ENCODE measurements at places on chromosomes 7 and 10.

DNA sequence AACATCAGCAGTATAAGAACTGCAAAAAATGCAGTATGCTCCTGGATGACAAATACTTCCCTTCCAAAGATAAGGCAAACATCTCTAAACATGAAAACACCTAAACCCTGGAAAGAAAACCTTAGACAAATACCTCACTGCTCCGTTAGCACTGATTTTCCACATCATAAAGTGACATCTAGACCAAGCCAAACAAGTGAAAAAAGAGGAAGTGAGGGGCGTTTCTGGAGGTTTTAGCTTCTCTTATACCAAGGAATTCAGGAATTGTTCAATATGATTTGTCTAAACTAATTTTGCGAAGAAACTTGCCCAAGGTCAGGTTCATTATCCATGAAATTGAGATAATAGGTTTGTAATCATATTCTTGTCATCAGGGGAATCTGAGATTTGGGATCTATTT is 279.7 kb downstream of the ADRA2A start:
- no peak for DNase-seq

DNA sequence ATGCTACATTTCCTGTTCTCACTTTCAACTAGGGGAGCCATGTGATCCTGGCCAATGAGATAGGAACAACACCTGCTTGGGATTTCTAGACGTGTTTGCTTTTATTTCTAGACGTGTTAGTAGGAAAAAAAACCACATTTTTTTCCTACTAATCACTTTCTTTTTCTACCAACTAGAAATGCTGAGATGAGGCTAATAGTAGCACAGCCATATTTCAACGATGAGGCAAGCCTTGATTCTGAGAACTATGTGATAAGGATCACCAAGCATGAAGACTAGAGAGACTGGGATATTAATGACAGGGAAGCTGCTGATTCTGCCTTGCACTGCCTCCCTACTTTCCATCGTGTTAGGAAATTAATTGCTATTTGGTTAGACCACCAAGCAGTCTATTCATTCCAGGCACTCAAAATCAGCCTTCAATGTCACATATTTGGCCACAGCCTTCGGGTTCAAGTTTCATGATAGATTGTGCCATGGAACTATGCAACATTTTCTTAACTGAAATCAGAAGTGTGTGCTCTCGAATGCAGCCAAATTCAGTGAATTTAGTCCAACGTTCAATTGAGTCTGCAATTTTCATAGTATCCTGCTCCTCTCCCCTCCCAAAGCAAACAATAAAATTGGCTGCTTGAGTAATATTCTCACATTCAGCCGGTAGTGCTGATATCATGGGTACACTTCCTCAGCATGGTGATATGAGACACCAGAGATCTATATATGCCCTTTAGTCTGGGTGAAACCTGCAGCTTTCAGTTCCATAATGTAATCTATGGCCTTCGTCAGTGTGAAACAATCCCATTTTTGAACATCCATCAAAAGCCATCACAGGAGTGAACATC is 98.1 kb downstream of the GPR37 start:
- no peak for DNase-seq

DNA sequence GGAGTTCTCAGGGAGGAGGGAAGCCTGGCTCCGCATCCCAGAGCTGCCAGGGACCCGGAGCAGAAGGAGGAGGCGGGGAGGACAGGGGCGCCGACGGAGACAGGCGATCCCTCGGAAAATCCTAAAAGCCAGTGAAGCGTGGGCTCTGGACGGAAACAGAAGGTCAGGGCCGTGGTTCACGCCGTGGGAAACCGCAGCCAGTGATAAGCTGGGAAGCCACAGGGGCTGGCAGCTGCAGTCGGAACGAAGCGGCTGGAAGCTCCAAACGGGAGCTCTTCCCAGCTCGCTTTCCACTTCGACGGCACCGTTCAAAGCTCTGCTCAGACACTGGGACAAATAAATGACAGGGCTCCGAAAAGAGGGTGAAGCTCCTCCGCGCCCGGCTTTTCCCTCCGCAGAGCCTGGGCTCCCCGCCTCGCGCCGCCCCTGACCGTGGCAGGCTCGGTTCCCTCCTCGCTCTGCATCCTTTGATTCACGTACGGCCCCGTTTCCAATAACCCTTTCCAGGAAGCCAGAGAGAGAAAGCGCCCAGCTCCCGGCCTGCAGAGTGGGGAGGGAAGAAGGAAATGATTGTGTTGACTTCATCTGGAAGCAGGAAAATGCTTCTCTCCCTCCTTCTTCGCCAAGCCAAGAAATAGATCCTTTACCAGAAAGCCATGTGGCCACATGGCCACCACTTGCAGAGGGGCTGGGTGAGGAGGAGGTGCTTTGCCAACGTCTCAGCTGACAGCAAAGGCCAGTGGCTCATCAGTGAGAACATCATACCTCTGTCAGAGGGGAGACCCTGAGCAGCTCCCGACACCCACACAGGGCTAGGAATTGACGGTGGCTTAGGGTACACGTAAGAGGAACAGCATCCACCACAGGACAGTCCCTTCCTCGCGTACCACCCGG is 57.4 kb downstream of the ADRB1 start:
- DNase-seq: no peak

DNA sequence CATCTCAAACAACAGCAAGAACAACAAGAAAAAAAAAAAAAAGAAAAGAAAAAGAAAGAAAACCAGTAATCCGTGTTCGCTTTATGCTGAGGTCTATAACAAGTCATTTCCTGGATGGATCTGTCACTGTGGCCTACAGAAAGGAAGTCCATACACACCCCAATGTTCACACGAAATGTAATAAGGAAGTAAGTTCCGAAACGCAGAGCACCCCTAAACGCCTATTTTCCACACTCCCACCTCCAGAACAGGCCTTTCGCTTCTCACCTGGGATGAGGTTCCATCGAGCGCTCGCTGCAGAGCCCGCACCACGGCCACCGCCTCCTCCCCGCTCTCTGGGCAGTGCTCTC is 735 bp downstream of the ZNF394 start:
- DNase-seq: no peak

GRCh38 chr10:5684971-5685763 is 529 bp downstream of the TASOR2 start:
- peak; percentile 84 for DNase-seq

DNA sequence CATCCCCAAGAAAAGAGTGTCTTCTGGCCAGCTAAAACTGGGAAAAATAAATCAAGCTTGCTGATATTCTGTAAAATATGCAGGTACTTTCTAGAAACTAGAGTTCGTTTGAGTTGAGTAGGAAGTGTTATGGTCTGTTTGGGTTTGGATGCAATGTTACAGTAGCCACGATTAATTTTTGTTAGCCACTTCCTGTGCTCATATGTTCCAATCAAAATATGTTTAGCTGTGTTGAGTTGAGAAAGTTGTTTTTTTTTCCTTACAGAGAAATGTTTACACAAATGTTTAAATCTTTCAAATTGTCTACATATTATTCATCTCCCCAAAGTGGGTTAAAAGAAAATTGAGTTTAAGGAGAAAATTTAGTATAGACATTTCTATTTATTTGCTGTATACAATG is 11.3 kb upstream of the LAMB1 start:
- no peak for DNase-seq

DNA sequence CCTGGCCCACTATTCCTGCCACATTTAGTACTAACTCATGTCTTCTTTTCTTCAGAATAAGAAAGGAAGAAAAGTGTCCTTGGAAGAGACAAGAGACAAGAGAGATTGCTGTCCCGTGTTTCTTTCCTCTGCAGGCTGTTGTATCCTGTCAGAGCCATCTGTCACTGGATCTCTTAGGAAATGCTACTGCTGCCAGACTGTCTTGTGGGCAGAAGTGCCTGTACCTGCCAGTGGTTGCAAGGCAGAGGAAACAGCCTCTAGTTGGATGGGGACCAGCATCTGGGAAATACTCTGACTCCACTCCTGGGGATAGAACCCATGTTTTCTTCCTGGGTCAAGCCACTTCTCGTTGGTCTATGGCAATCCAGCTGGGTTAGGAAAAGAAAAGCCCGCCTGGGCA is 16.7 kb upstream of the MAP3K8 start:
- DNase-seq: no peak

GRCh38 chr10:114668375-114669080 is 10.5 kb upstream of the ABLIM1 start:
- no peak for DNase-seq

DNA sequence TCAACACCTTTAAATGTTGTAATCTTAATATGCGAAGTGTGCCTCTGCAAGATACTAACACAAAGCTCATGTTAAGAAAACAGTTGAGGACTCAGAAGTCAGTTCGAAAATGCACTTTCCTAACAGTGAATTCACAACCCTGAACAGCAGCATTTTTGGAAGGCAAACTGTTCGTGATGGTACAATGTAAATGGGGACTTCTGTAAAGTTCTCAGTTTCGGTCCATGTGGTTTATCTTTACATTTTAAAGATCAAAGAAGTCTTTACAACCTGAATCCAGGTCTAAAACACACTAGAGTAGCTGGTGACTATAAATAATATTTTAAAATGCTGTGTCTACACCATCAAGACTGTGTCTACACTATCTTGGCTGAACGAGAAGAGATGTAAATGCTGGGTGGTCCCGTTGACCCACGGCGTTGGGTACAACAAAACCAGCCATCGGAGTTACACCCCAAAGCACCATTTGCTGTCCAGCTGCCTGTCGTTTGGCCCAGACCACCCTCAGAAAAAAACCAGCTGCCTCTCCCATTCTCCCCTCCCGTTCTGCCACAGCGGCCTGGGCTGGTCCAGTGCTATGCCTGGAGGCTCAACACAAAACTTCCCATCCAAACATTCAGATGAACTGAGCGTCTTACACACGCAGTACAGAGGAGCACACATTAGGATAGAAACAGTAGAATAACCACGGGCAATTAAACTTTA is 42.9 kb downstream of the MKI67 start:
- peak; percentile 31 for DNase-seq

DNA sequence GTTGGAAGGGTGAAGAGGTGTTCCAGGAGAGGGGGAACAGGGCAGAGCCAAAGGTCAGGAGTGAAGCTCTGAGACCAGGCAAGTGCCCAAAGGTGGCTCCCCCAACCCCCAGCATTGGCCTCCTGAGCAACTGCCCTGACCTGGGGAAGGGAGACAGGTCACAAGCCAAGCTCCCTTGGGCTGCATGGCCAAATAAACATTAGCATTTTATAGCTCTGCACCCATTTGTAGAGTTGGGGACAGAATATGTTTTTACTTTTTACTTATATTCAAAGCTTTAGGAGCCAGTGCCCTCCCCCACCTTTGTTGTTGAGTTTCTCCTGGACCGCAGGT is 4.0 kb downstream of the UNC5B start:
- peak; percentile 26 for DNase-seq

GRCh38 chr10:32048282-32048681 is 7.9 kb downstream of the KIF5B start:
- no peak for DNase-seq

- DNase-seq: no peak
Measured at GRCh38 chr7:103934508-103934907, 55.0 kb downstream of the RELN start.

GRCh38 chr7:113125728-113126127 is 7.4 kb upstream of the SMIM30 start:
- DNase-seq: no peak

DNA sequence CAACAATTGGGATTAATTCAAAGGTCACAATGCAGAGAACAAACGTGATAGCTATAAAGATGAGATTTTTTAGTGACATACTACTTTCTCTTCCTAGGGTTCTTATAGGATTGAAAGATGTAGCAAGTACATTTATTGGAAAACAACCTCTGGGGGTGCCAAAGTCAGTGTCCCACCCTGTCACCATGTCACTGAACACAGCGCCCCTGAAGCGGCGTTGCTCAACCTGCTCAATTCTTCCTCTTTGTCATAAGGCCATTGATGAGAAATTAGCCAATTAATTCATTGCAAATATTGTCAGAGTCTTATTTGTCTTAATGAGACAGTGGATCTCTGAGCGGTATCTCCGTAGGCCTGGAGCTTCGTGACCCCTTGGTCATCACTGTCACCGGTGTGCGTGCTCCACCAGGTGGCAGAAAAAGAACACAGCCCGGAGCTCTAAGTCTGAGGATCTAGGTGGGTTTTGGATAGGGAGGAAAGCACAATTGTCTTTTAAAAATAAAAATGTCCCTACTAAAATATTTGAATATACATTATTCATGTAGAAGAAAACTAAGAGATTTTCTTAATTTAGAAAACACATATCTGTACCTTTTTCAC is 362.6 kb downstream of the PAXIP1 start:
- no peak for DNase-seq

DNA sequence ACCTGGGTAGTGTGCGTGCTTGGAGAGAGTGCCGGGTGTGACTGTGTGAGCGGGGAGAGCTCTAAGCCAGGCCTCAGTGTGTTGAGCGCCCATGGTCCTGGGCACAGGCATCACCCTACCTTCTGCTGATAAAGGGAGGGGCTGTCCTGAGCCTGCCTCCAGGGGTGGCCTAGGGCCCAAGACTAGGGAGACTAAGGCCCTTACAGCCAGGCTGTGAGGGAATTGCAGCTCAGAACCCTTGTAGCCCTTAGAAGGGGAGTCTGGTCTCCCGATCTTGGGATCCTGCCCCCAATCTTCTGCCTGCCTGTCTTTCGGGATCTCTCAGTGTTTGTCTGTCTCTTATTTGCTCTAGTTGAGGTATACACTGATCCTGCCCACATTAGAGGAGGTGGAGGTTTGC is 41.2 kb downstream of the PAX2 start:
- DNase-seq: no peak

GRCh38 chr7:21941611-21942141 is 4.0 kb downstream of the CDCA7L start:
- no peak for DNase-seq

GRCh38 chr7:43868681-43869005 is 674 bp downstream of the MRPS24 start:
- DNase-seq: no peak

DNA sequence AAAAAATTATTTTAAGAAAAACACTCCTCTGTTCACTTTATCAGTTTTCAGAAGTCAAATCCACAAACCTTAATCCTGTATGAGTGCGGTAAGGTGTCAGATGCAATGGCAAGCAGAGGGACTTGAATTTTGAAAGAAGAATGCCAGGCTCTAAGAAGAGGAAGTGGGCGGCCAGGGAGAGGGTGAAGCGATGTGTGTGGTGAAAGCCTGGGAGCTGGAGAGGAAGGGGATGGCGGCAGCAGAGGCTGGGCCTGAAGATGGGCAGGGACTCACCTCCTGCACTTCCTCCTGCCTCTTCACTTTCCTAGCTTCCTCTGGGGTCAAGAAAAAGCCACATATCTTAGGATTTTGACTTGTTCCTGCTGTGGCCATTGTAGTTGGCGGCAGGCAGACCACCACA is 609.6 kb downstream of the PARD3 start:
- no peak for DNase-seq

DNA sequence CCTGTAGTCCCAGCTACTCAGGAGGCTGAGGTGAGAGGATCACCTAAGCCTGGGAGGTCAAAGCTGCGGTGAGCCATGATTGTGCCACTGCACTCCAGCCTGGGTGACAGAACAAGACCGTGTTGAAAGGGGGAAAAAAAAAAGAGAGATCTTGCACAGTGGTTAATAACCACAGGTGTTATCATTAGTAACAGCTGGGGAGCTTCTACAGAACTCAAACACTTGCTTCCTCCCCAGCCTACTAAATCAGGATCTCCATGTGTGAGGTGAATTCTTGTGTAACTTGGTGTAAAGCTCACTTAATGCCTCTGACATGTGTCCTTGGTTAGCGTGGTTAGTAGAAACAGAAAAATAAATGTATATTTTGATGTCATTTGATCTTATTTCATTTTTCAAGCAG is 43.9 kb upstream of the BMS1 start:
- DNase-seq: no peak

Data from sciatic nerve (tissue), 2 donors.